Astrocyte (in vitro differentiated cells and primary cell): ENCODE measurements at places on chromosomes 6 and 20. TPM values are rescaled to one million over a fixed set of nuclear protein-coding genes. Genes with fewer than 3 reads are reported as not detected.

- H3K27me3 ChIP-seq, result no peaks in the 10 kb centered on the region
- H3K4me3 ChIP-seq, result peak overlapping the region; percentile 45
- no peaks in the 10 kb centered on the region for H3K36me3 ChIP-seq
- H3K4me1 ChIP-seq, result peaks cover 13% of the 10 kb centered on the region
- DNase-seq, result peak; percentile 83
Observed at GRCh38 chr6:117463762-117464665, 18.5 kb upstream of the DCBLD1 start.

GRCh38 chr20:43938932-43939761 is 24.5 kb downstream of the TOX2 start:
- H3K27me3 ChIP-seq, result no peaks in the 10 kb centered on the region
- H3K27ac ChIP-seq, result peak overlapping the region; percentile 18
- no peaks in the 10 kb centered on the region for H3K36me3 ChIP-seq
- no peak overlapping the region for H3K4me3 ChIP-seq

DNA sequence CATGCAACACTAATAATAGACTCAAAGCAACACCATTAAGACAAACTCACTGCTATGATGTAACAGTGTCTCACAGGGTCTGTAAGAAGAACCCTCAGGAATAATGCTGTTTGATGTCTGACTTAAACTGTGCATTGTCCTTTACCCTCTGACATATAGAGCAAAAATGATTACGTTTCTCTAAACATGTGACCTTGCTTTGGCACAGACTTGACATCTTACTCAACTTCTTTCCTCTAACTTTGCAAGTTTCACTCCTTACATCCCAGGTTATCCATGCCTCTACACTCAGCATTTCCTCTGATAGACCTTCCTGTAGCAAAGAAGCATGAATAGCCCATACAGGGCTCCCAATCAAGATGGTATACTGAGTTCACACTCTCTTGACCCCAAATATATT is 252.7 kb downstream of the UST start:
- no peaks in the 10 kb centered on the region for H3K27me3 ChIP-seq
- H3K36me3 ChIP-seq, result no peaks in the 10 kb centered on the region
- H3K27ac ChIP-seq, result peak overlapping the region; percentile 49
- peak; percentile 39 for DNase-seq
- peaks cover 16% of the 10 kb centered on the region for H3K4me1 ChIP-seq

GRCh38 chr6:86215323-86215722 is 572.6 kb upstream of the SYNCRIP start:
- H3K27ac ChIP-seq, result no peak overlapping the region
- H3K4me3 ChIP-seq, result no peak overlapping the region
- DNase-seq, result no peak
- no peaks in the 10 kb centered on the region for H3K4me1 ChIP-seq
- no peaks in the 10 kb centered on the region for H3K27me3 ChIP-seq
- no peaks in the 10 kb centered on the region for H3K36me3 ChIP-seq

DNA sequence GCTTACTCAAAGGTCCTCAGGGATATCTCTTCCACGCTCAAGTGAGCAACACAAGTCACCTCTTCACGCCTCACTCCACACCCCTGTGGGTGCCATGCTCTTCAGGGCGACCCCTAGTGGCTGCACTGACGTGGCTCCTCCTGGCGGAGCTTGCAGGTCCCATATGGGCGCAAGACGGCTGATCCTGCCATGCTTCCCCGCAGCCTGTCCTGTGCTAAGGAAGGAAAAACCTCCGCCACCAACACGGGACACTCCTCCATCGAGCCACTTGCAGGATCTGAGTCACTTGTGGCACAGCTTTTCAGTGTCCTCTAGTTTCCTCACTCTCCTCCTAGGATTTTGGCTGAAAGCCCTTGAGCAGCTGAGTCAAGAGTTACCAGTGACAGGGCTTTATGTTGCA is 90.7 kb downstream of the KHDC1L start:
- no peak for DNase-seq
- H3K36me3 ChIP-seq, result no peaks in the 10 kb centered on the region
- no peak overlapping the region for H3K4me3 ChIP-seq
- no peaks in the 10 kb centered on the region for H3K27me3 ChIP-seq
- no peaks in the 10 kb centered on the region for H3K4me1 ChIP-seq
- H3K27ac ChIP-seq, result no peak overlapping the region

- H3K27me3 ChIP-seq, result no peaks in the 10 kb centered on the region
- no peak overlapping the region for H3K27ac ChIP-seq
- no peak for DNase-seq
Observed at GRCh38 chr6:107267006-107267405, 151.7 kb upstream of the BEND3 start.

DNA sequence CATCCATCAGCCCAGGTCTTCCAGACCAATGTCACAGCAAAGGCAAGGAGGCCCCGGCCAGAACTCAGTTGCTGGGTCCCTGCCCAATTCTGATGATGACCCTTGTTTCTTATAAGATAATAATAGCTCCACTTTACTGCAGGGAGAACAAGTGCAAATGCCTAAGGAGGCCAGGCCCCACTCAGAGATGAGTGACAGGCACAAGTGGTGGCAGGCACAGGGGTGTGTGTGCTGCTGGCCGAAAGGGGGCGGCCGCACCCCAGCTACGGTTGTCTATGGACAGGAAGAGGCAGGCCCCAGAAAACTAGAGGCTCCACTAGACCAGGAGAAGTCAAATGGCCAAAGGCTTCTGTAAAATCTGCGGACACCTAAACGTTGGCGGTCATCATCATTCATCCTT is 28.6 kb downstream of the GNAS-AS1 start:
- H3K27me3 ChIP-seq, result no peaks in the 10 kb centered on the region
- no peak for DNase-seq
- no peak overlapping the region for H3K4me3 ChIP-seq
- H3K36me3 ChIP-seq, result no peaks in the 10 kb centered on the region

DNA sequence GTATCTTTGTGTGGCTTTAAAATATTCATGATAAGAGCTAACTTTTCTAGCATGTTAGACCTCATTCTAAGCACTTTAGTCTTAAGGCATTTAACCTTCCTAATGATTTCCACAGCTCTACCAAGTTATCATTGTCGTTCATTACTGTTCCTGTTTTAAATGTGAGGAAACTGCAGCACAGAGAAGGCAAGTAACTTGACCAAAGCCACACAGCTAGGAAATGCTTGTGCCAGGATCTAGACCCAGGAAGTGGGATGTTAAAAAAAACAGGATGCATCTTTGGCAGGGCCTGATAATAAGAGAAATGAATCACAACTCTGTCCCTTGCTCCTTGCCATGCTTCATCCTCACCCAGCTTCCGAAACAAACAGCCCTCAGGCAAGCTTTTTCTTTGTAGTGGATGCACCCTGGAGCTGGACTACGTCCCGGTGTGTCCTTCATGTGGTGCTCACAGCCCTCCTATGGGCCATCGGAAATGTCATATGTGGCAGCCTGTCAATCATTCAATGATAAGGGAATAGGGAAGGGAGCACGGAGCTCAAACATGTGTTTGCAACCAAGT is 196.9 kb upstream of the RREB1 start:
- H3K4me1 ChIP-seq, result no peaks in the 10 kb centered on the region
- no peaks in the 10 kb centered on the region for H3K36me3 ChIP-seq
- no peak for DNase-seq
- H3K27ac ChIP-seq, result no peak overlapping the region

DNA sequence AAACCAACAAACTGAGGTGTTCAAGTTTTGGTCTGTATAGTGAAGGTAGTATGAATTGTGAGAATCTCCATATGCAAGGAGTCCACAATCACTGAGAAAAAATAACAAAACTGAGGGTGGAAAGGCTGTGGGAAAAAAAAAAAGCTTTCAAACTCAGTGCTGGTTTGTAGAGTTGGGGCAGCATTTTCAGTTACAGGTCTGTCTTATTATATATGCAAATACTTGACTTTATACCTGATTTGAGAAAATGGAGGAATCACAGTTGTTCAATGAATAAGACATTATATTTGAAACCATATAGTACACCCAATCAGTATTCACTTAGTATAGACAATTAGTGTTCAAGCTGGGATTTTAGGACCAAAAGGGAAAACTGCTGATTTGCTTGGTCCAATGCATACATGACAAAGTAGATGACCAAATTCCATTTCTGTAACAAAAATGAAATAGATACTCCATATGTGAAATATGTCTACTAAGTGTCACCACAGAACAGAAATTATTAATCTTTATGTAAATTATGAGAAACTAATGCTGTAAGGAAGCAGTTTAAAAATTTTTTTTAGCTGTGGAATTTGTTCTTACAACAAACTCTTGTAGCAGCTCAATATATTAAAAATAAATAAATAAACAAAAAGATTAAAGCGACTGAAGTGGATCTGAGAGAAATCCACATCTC is 187.7 kb downstream of the ASCC3 start:
- no peak for DNase-seq
- no peaks in the 10 kb centered on the region for H3K4me1 ChIP-seq
- no peak overlapping the region for H3K27ac ChIP-seq

DNA sequence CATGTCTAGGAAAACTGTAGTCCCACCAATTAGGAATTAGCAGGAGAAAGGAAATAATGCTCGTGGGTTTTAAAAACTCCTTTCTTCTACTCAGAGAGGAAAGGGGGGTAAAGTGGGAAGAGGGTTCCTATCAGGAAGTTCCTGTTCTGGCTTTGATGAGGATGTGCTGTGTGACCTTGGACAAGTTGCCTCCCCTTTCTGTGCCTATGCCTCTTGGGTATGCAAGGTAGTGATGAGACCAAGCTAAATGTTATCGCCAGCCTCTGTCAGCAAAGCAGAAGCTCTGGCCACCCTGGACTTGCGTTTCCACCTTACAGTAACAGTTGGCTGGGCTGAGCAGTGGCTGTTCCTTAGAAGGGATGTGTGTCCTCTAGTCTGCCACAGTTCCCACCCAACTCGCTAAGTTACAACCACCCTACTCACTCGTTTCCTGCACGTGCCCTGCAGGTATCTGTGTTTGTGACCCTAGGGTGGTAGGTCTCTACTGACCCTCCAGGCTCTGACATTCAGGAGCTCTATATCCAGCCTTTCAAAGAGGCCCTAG is 110.0 kb downstream of the PREX1 start:
- H3K4me3 ChIP-seq, result no peak overlapping the region
- no peaks in the 10 kb centered on the region for H3K36me3 ChIP-seq
- H3K27me3 ChIP-seq, result no peaks in the 10 kb centered on the region
- no peak for DNase-seq
- H3K27ac ChIP-seq, result no peak overlapping the region

DNA sequence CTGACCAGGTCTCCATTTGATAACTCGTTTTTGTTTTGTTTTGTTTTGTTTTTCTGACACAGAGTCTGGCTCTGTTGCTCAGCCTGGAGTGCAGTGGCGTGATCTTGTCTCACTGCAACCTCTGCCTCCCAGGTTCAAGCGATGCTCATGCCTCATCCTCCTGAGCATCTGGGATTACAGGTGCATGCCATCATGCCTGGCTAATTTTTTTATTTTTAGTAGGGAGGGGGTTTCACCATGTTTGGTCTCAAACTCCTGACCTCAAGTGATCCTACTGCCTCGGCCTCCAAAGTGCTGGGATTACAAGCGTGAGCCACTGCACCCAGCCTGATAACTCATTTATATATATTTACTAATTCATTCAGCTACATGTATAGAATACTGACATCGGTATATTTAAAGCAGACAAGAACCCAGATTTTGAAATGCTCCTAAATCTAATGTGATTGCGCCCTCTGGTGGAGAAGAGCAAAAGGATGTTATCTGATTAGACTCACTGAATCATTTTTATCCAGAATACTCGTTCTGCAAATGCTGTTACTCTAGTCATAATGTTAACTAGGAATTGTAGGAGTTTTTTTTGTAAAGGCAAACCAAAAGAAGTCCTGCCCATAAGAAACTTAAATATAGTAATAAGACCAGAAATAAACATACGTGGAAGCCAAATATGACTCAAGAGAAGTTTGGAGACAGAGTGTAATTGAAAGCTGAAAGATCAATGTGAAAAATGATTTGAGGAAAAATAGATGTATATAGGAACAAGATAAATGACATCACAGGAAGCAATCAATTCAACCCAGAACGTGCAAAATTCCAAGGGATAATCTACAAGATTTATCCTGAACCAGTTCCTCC is 5.3 kb upstream of the COL12A1 start:
- H3K4me3 ChIP-seq, result no peak overlapping the region
- no peaks in the 10 kb centered on the region for H3K36me3 ChIP-seq
- DNase-seq, result peak; percentile 37
- H3K27me3 ChIP-seq, result peaks cover 5% of the 10 kb centered on the region

DNA sequence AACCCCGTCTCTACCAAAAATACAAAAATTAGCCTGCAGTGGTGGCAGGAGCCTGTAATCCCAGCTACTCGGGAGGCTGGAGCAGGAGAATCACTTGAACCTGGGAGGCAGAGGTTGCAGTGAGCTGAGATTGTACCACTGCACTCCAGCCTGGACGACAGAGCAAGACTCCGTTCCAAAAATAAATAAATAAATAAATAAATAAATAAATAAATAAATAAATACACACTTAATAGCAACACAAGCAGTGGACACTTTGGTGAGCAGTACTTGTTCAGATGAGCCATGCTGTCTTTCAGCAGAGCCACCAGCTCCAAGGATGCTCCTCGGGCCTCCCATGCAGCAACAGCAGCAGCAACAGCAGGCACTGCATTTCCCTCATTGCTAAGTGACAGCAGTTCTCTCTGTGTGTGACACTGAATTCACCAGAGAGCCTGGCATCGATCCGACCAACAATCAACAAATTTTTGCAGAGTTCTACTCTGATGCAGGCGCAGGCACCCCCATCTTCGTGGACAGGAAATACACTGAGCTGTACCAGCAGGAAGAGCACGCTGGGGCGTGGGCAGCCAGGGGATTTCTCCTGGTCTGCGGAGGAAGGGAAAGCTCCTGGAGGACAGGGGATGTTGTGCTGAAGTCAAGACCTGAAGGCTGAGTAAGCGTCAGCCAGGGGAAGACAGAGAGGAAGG is 54.0 kb upstream of the SNX9 start:
- no peak overlapping the region for H3K27ac ChIP-seq
- H3K4me1 ChIP-seq, result peaks cover 13% of the 10 kb centered on the region
- DNase-seq, result no peak
- H3K36me3 ChIP-seq, result no peaks in the 10 kb centered on the region

DNA sequence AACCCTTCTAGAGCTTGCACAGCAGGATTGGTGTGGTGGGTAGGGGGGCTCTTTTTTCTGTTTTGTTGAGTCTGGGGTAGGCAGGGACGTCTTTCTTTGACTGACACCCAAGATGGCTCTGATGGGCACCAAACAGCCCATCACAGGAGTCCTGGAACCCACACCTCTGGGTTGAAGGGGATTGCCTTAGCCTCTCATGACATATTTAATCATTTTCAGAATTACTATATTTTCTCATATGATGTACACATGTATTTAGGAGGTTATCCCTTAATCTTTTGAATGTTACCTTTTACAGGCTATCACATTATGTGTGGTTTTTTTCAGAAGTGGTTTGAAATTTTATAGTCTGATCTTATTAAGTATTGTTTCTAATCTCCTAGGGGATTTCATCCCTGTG is 64.6 kb downstream of the RPP40 start:
- no peak overlapping the region for H3K27ac ChIP-seq
- H3K36me3 ChIP-seq, result no peaks in the 10 kb centered on the region
- no peaks in the 10 kb centered on the region for H3K27me3 ChIP-seq
- H3K4me1 ChIP-seq, result peaks cover 30% of the 10 kb centered on the region
- DNase-seq, result no peak

GRCh38 chr6:70413992-70414494 is 735 bp downstream of the FAM135A start:
- no peaks in the 10 kb centered on the region for H3K4me1 ChIP-seq
- no peaks in the 10 kb centered on the region for H3K27me3 ChIP-seq
- H3K4me3 ChIP-seq, result peak overlapping the region; percentile 95
- no peaks in the 10 kb centered on the region for H3K36me3 ChIP-seq
- DNase-seq, result no peak

SLC17A3 gene
- total RNA-seq, result not detected in 2 replicates

PRND gene
- total RNA-seq, result not detected in 2 replicates

TMEM74B gene
- total RNA-seq, result 2.1 and 2.4 TPM in 2 replicates

MOG gene
- not detected in 2 replicates for total RNA-seq

SMPDL3A gene
- 6.9 and 7.3 TPM in 2 replicates for total RNA-seq

MAS1 gene
- not detected in 2 replicates for total RNA-seq

LRRN4 gene
- 1.0 and 1.1 TPM in 2 replicates for total RNA-seq

RHAG gene
- total RNA-seq, result not detected in 2 replicates

SFTA2 gene
- total RNA-seq, result not detected in 2 replicates

PAK5 gene
- 0.16 and 0.19 TPM in 2 replicates for total RNA-seq

OR12D3 gene
- total RNA-seq, result not detected in 2 replicates

RCAN2 gene
- 9.9 and 10.6 TPM in 2 replicates for total RNA-seq
